Substantia nigra (tissue), 51 donors: ENCODE measurements at places on chromosomes 4 and X.

DNA sequence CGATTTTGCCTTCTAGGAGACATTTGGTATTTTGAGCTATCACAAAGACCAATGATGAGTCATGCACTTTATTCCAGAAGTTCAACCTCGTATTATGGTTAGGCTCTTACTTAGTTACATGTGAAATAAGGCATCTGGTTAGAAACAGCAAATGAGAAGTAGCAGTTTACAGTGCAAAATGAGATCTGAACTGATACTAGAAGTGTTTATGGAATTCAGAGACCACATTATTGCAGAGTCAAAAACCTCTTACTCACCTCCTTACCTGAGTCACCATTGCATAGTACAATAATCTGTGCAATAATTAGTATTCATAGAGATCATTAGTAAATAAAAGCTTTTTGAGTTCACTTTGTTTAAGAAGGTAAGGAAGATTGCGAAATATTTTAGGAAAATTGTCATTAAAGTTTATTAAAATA, 38.7 kb downstream of the SEC24B start:
- no peak for DNase-seq

GRCh38 chr4:38456096-38456495, 207.9 kb upstream of the KLF3 start:
- DNase-seq, result no peak

- no peak for DNase-seq
These were observed 1.3 kb downstream of the GALNTL6 start for GRCh38 chr4:171814545-171814944.

GRCh38 chr4:53556651-53557050, 34.6 kb downstream of the LNX1 start:
- DNase-seq, result no peak

DNA sequence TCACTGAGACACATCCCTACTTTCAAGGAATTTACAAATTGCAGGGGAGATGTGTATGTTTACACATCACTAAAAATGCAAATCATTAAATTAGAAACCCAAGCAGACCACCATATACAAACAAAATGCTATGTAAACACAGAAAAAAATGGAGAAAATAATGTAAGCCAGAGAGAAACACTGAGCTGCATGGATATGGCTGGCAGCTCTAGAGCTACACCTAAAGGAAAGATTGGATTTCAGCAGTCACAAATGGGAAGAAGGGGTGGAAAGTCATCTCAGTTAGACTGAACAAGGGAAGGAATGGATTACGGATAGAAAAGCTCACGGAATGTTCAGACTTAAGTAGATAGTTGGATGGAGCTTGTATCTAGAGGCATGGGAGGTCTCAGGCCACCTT, 186.3 kb downstream of the MOSPD2 start:
- DNase-seq, result no peak

GRCh38 chr4:26345565-26345938, 24.7 kb downstream of the RBPJ start:
- no peak for DNase-seq

DNA sequence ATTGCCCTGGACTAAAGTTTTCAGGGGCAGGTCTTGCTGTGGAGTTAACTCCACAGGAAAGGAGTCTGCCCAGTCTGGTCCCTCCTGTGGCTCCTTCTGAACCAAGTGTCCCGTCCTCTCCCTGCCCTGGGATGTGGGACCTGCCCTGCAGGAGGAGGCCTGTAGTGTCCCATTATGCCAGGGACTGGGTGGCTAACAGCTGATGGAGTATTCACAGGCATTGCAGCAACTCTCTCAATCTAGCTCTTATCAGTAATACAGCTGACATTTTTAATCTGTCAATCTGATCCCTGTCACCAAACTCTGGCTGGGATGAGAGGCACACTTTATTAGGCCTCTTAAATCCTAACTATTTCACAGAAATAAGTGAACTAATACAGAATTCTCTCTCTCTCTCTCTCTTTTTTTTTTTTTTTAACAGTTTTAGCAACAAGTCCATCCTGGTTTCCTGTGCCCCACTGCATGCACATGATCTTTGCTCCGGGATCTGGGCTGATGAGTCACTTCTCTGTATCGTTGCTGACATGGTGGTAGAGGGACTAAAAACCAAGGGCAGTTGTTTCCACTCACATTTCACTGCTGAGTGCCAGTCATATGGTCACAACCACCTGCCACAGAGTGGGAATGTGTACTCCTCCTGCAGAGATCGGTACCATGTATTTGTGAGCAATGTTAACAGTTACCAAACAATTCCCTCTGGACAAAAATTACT, 39.1 kb downstream of the HAND2 start:
- DNase-seq, result no peak

GRCh38 chr4:81786063-81786763, 314.5 kb upstream of the RASGEF1B start:
- DNase-seq, result no peak

GRCh38 chr4:75180217-75180616, 247.3 kb downstream of the PARM1 start:
- DNase-seq, result no peak

- DNase-seq, result no peak
These were observed 16.5 kb downstream of the TMPRSS11E start for GRCh38 chr4:68463796-68464195.

DNA sequence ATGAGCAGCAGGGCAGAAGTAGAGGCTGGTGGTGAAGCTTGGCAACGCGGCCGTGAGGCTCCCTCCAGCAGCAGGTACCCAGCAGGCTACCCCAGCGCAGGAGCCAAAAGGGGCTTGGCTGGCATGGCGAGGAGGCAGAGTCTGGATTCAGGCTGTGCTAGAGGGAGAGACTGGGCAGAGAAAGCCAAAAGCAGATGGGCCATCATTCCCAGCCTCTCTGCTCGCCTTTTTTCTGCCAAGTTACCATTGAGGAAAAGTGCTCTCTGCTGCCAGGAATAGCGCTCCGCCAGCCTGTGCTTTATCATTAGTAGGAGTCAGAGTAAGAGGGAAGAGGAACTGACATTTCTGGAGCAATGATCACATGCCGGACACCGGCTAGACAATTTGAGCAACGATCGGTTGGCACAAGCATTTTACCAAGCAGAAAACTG, 28.7 kb upstream of the MAP3K15 start:
- no peak for DNase-seq

GRCh38 chr4:168498251-168498650, 1.4 kb downstream of the PALLD start:
- no peak for DNase-seq

DNA sequence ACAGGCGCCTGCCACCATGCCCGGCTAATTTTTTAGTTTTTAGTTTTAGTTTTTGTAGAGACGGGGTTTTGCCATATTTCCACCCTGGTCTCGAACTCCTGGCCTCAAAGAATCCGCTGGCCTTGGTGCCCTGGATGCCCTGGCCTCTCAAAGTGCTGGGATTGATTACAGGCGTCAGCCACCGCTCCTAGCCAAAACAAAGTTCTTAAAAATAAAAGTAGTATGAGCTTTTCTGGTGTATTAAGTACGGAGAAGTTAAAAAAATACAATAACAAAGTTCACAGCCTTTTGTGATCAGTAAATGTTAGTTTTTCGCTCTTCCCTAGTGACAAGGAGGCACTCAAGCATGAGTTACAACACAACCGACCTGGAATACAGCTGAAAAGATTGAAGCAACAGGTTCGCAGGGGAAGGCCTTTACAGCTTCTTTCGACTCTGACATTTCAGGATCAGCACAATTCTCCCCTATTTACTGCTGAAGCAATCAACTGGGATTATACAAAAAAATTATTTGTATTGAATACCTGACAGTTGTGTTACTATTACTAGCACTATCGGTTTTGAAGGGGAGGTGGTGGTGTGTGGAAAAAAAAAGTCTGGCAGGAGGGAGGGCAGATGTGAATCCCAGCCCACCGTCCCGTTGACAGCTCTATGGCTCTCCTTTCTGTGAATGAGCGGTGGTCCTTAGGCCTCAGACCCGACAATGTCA, 893 bp upstream of the METAP1 start:
- no peak for DNase-seq

GRCh38 chr4:80197601-80198440, 518 bp downstream of the PRDM8 start:
- peak; percentile 60 for DNase-seq

GRCh38 chrX:67725471-67725870, 181.7 kb downstream of the AR start:
- no peak for DNase-seq

DNA sequence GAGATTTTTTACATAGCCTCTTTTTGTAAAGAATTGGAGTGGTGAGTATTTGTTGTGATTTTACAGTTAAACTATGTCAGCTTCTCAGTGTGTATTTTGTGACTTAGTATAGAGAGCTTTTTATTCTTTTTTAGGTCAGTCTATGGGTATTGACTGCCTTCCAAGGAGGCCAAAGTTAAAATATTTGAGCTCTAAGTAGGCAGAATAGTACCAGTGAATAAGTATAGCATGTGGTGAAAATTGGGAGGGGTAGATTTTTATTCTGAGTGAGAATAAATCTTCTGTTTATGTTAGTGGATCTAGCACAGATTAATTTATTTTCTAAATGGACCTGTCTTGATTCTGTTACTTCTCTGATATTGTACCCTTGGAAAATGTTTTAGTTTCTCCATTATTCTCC, 37.5 kb downstream of the HERC3 start:
- no peak for DNase-seq

- DNase-seq, result no peak
These were observed 42.3 kb downstream of the CCNG2 start for GRCh38 chr4:77199276-77199675.

DNA sequence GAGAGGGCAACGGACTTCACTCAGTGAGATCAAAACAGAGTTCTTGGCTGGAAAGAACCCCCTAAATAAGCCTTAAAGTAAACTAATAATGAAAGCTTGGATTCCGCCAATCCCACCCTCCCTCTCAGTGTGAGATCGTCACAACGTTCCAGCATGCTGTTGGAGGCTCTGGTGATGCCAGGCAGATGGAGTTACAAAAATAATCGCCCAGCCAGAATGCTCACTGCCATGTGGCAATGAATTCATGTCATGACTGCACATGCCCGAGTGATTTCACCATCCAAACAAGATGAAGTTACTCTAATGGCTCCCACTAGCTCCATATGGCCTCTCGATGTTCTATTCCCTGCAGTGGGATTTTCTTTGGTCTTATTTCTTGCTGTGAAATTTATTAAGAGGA, 248.0 kb downstream of the SPATA18 start:
- no peak for DNase-seq

DNA sequence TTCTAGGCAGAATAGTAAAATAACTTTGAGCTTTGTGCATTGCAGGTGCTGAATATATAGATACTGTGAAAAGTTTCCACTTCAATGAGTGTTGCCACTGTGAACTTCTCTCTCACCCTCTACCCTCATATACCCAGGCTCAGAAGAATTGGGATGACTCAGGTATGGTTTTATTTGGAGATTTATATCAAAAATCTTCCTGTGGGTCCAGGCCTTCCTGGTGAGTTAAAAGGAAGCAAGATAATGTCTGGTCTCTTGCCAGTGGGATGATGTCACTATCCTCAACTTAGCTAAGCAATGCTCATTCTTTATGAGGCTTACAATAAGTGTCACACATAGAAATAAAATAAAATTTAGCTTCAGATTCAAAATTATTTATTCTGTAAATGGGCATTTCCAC, 153.3 kb upstream of the TENT5D start:
- no peak for DNase-seq

- DNase-seq, result no peak
These were observed 61.3 kb downstream of the ANTXR2 start for GRCh38 chr4:80011636-80012236.

DNA sequence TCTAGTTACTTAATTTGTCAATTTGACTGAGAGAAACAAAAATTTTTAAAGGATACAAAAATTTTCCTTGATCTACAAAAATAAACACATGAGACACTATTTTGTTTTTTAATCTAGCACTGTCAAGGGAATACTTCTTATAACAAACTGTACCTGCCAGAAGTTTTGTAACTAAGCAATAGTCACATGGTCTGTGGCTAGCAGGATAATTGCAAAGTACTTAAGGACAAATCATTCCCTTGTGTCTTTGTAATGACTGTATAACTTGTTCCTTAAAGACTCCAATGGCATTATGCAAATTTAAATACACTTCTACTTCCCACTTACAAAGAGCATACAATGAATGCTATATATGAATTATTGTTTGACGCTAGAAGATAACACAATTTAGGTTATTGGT, 25.1 kb upstream of the ANK2 start:
- DNase-seq, result no peak

DNA sequence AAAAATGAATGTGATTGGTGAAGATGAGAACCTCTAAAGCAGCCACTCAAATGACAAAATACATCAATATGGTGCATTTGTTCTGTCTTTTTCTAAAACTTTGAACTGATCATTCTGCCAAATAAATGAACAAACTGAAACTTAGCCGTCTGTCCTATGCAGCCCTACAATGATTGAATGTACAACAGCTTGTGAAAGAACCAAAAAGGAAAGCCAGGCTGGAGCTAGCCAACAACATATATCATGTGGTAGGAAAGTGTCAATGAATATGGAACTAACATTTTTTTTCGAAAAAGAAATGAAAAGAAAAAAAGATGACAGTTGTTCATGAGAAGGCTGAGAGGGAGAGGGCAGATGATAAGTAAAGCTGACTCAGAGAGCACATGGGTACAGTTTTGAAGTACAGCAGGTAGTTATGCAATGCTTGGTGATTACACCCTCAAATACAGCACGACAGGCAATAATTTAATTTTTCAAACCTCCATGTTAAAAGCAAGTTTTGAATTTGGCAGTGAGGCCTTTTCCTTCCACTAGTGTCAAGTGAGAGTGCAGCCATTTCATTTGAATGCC, 21.2 kb upstream of the SLC7A11 start:
- no peak for DNase-seq

DNA sequence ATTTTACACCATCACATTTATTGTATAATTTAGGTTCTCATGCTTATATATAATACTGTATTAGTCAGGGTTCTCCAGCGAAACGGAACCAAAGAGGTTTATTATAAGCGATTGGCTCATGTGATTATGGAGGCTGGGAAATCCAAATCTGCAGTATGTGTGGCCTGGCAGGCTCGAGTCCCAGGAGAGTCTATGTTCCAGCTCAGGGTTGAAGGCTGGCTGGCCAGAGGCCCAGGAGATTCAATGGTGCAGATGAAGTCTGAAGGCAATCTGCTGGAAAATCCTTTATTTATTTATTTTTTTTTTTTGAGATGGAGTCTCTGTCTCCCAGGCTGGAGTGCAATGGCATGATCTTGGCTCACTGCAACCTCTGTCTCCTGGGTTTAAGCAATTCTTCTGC, 63.0 kb upstream of the WDFY3 start:
- no peak for DNase-seq

- DNase-seq, result no peak
These were observed 54.2 kb downstream of the FMR1NB start for GRCh38 chrX:148035380-148035779.

GRCh38 chr4:141914746-141915145, 278.4 kb downstream of the IL15 start:
- no peak for DNase-seq
